ENCODE measurements at places on chromosomes 7 and 10.

DNA sequence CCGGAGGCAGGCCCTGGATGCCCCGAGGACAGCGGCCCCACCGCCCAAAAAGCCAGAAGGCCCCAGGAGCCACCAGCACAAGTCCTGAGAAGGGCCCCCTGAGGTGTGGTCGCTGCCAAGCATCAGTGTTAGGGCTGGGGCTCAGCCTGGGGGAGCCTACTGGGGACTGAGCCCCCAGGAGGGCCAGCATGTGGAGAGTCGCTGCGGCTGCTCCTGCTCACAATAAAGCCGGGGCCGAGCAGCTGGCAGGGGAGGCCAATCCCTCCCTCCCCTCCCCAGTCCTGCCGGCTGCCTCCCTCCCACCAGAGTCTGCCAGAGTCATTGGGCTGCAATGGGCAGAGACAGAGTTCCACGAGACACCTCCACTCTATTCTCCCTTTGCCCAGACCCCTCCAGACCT is 3.1 kb upstream of the ASIC3 start:
- no peak for DNase-seq

DNA sequence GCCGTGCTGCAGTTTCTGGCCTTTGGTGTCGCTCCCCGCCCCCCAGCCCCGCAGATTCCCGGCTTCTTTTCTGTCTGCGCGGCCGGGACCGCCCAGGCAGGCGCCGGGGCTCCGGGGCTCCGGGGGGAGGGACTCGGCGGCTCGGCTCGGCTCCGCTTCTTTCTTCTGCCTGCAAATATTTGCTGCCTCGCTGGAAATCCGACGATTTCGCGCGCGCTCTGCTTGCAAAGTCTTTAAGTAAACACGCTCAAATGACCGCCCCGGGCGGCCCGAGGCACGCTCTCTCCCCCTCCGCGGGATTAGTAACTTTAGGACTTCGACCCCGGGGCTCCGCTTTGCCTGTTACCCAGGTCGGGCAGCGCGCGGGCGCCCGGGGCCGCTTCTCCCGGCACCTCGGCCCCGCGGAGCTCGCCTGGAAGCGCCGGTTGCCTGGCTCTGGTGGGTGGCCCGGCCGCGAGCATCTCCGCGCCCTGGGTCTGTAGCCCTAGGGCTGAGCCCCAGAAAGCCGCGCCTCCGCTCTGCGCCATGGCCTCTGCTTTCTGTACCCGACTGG is 3.9 kb upstream of the GATA3 start:
- DNase-seq, result no peak

DNA sequence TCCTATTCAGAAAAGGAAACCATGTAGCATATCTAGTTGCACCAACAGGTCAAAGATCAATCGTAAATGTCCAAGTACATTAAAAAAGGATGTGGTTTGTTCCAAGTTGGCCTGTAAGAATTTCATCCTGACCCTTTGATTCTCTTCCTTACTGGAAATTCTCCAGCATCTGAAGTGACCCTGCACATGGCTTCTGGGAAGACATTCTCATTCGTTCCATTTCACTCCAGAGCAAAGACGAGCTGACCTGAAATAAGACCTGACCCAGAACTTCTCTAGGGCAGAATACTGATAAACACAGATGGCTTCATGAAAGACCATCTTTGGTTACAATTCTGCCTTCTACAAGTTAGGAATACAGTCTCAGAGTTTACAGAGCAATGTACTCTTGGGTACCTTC is 39.8 kb downstream of the ASB4 start:
- no peak for DNase-seq

GRCh38 chr10:80493522-80494051 is 39.5 kb downstream of the TSPAN14 start:
- no peak for DNase-seq

DNA sequence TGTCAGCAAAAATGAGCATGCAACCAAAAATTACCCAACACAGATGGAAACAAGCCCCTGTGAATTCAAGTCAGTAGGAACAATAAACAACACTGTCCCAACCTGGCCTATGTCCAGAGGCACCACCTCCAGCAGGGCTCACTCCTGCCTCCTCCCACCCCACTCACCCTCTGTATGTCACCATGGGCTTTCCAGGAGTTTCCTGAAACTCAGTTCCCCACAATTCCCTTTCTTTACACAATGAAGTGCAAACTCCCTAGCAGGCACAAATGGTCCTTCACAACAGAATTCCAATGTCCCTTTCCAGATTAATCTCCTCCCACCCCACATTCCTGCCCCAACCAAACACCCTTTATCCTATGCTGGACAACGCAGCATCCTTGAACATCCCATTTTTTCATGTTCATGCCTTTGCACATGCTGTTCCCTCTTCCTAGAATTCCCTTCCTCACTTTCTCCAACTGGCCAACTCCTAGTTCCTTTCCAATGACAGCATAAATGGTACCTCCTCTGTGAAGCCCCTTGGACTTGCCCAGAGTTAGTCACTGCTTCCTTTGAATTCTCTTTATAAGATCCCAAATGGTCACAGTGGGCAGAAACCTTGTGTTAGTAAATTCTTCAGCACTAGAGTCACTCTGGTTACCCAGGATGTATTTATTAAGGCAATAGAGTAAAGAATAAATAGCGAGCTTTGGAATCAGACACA is 157.5 kb downstream of the SLIT1 start:
- no peak for DNase-seq

DNA sequence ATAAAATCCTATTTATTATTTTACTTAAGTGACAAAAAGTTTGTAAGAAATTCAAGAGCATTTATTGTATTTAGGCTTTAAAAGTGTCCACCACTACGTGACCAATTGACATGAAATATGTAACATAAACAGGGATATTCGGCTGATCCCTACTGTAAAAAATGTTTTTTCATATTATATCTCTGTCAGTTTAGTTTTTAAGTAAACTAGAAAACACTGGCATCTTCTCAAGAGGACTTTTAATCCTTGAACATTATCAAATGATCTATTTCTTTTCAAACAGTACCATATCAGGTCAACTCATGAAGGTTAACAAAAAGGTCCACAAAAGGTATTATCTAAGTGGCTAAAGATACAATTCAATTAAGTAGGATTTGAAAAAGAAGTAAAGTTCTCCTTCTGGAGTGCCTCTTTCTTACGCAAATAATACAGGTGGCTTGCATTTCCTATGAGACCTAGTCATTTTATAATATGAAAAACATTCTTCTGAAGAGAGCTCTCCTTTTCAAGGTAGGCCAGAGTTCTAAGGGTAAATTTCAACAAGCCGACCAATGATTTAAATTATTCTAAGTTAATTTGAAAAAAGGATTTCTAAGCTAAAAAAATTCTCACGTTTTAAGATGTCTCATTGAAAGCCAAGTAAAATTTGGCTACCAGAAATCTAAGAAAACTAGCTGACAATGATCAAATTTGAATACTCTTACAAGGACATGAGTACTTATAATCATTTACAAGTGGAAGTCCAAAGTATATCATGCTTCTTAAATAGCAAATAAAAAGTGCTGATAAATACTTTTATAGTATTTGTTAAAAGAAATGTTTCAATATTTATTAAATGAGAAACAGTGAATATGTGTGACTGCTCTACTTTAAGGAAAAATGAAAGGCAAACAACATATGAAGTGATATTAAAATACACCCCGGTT is 133.5 kb downstream of the NRBF2 start:
- no peak for DNase-seq

DNA sequence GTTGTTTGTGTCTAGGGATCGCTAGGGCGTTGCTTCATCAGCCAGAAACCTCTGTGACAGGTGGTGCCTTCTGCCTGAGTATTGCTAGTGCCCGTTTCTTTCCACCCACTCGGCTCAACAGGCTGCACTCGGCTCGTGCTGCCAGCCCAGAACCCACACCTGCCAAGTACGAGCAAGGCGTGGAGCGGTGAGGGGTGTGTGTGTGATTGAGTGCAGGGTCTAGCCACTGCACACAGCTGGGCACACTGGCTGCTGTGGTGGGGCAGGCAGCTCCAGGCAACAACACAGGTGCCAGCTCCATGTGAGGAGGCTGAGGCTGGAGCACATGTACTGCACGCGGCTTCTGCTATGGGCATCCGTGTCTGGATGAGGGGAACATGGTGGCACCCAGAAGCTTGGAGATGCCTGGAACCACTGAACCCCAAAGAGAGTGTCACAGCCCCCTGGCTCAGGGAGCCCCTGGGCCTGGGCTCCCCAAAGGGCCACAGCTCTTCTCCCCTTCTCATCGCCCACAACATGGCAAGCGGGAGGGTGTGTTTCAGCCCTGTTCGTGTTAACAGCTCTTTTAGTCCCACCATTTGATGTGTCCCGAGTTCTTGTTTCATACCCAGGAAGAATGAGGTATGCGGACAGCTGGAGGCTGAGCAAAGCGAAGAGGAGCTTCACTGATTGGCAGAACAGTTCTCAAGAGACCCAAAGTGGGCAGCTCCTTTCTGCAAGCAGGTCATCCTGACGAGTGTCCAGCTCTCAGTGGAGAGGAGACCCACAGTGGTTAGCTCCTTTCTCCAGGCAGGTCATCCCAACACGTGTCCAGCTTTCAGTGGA is 78.1 kb downstream of the HDAC9 start:
- DNase-seq, result no peak

DNA sequence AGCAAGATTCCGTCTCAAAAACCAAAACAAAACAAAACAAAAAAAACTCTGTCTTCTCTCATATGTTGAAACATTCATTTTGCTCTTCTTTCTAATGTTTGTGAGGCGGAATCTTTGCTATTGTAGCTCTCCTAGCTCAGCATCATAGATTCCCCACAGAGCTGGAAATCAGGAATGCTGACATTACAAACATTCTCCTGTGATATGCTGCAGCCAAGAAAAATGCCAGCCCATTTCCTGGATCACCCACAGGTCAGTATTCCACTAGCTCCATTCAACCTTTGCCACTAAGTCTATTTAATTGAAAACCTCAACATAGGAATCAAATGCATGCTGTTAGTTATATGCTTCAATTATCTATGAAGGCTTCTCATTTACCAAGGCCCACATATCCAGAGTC is 186.3 kb downstream of the IPMK start:
- DNase-seq, result no peak

DNA sequence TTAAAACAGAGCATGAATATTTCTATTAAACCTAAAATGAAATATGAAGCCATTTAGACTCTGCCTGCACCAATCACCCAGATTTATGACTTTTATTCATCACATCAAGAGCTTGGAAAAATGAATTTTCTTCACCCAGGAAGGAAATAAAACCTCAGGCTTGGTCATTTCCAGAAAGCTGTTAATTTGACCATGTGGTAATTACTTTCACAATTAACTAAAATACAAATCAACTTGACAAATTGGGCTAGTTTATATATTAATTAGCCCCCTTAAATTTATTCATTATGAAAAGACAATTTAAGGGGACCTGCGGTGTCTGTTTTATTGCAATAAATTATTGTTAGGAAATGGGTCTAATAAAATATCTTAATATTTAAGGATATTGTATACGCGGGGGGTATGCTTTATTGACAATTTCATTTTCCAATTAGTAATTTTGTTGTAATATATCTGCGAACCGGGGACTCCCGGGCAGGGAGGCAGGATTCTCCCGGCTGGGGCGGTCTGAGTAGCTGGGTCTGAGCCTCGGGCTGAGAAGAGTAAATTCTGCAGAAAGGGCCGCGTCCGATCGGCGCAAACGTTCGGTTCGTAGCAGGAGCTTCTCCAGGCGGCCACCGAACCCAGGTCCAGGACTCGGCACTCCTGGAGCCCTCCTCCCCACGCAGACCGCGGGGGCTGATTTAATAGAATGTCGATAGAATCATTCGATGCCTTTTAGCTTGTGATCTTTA is 9.4 kb upstream of the MNX1 start:
- DNase-seq, result no peak

- DNase-seq, result no peak
Observed at GRCh38 chr7:115097175-115097671, 175.3 kb downstream of the MDFIC start.

GRCh38 chr10:113252650-113253618 is 299.9 kb upstream of the HABP2 start:
- DNase-seq, result no peak

DNA sequence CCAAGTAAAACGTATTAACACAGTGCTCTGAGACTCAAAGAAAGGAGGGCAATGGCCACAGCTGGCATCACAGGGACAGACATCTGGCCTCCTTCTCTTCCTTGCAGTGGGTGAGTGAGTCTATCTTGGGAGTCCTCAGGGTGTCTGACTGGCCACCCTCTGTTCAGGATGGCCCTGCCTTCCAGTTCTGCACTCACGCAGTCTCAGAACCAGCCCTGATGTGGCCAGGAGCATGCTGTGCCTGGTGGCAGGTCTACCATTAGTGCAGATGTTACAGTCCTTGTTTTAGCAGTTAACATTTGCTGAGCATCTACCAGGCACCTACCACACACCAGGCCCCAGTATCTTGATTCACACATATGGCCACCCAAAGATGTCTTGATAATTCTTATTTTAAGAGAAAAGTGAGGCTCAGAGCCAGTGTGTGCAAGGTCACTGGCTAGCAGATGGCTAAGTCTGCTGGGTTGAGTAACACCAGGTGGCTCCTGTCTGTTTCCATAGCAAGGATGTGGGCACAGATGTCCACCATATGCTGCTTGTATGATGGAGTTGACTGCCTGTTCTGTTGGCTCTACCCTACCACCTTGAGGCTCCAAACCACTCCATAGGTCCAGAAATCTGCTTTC is 23.2 kb upstream of the ARHGAP22 start:
- no peak for DNase-seq

DNA sequence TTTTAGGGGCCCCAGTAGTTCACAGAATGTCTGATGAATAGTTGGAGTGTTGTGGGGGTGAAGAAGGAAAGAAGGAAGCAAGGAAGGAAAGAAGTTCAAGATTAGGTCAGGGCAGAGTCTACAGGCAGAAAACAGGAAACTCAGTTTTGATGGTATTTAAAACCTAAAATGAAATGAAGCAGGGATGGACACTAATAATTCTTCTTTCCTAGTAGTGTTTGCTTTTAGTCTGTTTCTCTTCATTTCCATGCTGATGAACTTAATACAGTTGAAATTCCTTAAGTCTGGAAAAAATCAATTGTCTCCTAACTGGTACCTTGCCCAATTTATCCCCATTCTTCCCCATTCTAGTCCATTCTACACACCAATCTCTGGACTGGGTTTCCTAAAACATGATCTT is 59.0 kb upstream of the GSAP start:
- DNase-seq, result no peak

DNA sequence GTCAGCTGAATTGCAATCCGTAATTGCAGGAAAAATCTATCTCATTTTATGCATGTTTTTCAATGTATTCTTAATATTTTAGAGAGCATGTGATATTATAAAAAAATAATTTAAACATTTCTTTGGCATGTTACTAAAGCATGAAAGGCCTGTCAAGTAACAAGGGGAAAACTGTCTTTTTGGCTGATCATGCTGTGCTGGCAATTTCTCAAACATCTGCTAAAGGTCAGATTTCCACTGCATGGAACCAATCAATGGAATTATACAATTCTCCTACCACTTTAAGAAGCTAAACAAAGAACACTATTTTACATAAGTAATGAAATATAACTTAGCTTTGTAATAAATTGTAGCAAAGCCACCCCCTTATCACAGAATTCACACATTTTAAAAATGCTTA is 49.4 kb downstream of the JMJD1C start:
- DNase-seq, result no peak

DNA sequence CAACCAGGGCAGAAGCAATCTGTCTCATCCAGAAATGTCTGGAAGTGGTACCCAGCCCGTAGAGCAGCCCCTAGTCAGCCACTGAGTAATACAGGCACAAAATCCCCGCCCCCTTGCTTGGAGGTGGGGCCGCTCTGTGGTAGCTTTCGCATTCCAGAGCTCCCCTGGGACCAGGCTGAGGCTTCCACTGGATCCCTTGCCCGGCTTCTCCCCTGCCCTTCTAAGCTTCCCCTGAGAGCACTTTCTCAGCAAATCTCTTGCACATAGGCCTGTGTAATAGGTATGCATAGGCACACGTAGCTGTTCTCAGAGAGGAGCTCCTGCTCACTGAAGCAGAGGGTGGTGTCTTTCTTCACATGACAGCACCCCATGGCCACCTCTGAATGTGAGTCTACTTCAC is 144.2 kb downstream of the BMS1 start:
- DNase-seq, result no peak

Measured in stimulated activated CD8-positive, alpha-beta memory T cell treated with anti-CD3 and anti-CD28 coated beads, Interleukin-12 subunit alpha, Interleukin-12 subunit beta, amount 100 ng/mL, for 1 hour (primary cell).